RKO (cell line): ENCODE measurements at places on chromosomes 3 and 15.

GRCh38 chr3:15713364-15713763, 84.4 kb downstream of the ANKRD28 start:
- DNase-seq: no peak

GRCh38 chr3:184240384-184241140, 8.2 kb downstream of the ALG3 start:
- peak; percentile 63 for DNase-seq

GRCh38 chr15:90338532-90338931, 13.6 kb upstream of the ZNF774 start:
- no peak for DNase-seq

DNA sequence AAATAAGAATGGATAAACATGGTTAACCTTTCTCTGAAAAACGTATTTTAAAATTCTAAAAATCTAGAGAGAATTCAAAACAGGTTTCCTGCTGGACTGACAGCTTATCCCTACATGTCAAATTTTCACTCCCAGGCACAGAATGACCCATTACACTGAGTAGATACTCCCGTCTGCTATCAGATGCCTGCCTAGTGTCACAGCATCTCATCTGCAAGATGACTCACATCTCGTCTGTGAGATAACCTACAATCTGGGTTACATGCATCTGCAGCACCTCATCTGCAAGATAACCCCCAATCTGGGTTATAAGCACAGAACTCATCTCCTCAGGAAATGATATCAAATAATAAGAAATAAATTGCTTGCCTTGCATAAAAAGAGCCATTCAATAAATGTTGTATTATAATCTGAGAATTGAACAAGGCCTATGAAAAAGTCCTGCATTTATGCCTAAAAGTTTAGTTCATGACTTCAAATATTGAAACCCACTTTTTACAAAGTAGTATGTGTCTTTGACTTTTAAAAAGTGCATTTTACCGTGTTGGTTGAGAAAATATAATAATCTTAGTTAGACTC, 188.3 kb upstream of the THBS1 start:
- no peak for DNase-seq

DNA sequence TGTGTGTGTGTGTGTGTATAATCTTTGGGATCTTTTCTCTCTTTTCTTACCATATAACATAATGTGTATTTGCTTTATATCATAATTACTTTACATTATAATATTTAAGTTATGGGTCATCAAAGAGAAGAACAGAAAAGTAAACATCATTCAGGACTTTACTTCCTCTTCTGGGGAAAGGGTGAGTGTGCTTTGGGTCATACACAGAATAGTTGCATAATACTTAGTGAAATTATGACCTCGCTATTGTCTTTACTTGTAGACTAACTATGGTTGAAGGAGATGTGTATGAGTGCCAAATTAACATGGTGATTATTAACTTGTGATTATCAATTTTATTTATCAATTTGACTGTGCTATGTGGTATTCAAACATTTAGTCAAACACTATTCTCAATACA, 1086.9 kb downstream of the DIPK2A start:
- DNase-seq: no peak

DNA sequence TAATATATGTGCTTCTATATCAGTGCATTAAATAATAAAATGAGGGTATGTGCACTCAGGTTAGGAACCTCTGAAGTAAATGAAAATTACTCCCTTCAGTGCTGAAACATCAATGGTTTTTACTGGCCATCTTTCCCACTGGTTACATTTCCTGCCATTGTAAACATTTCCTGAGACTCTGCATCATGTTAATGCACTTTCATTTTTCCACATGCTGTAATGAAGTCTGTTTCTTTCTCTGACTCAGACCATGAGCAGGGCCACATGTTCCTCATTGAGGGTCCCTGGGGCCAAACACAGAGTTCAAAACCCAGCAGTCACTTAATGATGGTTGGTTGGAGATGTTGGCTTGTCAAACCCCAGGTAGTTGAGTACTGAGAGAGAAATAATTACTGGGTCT, 15.3 kb downstream of the FAM3D start:
- DNase-seq: no peak

- no peak for DNase-seq
Observed at GRCh38 chr3:194952841-194953241, 267.2 kb downstream of the FAM43A start.

DNA sequence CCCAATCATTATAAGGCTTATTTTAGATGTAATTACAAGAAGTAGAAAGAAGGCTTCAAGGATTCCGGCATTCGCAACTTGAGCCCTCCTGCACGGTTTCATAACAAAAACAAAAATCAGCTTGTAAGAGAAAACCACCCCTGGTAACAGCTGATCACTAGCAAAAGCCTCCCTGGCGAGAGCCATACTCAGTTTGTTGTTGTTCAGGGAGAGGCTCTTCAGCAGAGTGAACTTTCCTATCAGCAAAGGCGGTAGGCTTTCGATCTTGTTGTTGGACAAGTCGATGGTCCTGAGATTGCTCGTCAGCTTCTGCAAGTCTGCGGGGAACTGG, 710 bp downstream of the LRRC57 start:
- no peak for DNase-seq

DNA sequence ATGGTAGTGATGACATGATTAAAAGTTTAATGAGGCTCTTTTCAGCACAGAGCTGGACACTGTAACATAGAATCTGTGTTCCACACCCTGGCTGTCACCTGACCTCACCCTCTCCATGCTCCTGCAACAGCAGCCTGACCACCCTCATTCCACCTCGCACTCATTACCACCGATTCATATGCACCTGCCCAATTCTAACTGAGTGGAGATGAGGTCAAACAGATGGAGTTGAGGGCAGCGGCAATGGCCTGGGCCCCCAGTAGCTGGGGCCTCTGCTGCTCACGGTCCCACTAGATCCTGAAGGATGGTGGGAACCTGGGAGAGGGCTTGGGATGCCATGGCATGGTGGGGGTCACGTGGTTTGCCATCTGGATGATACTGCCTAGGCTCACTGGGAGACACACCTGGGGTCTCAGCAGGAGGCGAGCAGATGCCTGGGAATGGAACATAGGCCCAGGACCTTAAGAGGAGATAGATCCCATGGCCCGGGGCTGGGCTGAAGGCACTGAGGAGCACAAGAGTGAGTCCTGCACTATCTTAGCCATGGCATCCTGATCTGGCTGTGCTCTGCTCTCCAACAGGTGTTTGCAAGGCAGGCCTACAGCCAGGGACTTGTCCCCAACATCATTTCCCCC, 1.3 kb downstream of the SCN5A start:
- no peak for DNase-seq

GRCh38 chr3:56801662-56802377, at the start of gene ARHGEF3:
Gene ARHGEF3, minus strand, starts transcription at chr3:56801949. Its CDS starts 151 bp downstream, at chr3:56801798.
- peak; percentile 79 for DNase-seq

GRCh38 chr3:116059421-116060096, 385.7 kb downstream of the LSAMP start:
- DNase-seq: peak; percentile 70

DNA sequence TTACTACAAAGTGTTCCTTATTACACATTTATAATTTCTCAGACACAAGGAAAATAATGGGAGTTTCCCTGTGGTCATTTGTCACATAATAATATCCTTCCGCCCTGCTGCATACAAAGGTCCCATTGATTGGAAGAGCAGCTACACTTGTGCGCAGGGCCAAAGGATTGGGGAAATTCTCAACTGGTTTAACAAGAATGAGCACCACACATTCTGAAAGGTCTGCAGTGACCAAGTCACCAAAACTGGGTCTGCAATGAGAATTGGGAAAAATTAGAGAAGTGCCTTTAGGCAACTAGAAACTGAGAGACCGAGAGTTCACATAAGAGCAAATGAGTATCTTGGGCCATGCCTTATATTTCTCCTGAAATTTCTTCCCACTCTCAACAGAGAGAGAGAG, 98.2 kb upstream of the NR2F2 start:
- no peak for DNase-seq

- DNase-seq: no peak
Observed at GRCh38 chr15:77097921-77098320, 27.0 kb upstream of the TSPAN3 start.

- peak; percentile 36 for DNase-seq
Observed at GRCh38 chr15:37789881-37790280, 144.6 kb upstream of the TMCO5A start.

- no peak for DNase-seq
Observed at GRCh38 chr3:191030491-191030890, 168.0 kb upstream of the GMNC start.

GRCh38 chr3:66520724-66521123, 19.9 kb upstream of the LRIG1 start:
- DNase-seq: no peak
